ENCODE measurements at places on chromosomes 12 and 14. TPM values are rescaled to one million over a fixed set of nuclear protein-coding genes. Genes with fewer than 3 reads are reported as not detected.
A peak's percentile ranks its signal among the peaks of the same experiment; 100 is the strongest.

The TSPAN19 gene
- total RNA-seq: not detected

The GLT8D2 gene
- total RNA-seq: 0.90 TPM

The USP5 gene
- total RNA-seq: 246 TPM

The CLEC4E gene
- not detected for total RNA-seq

The DPF3 gene
- not detected for total RNA-seq

The RAB15 gene
- 77.2 TPM for total RNA-seq

The MUCL1 gene
- not detected for total RNA-seq

DNA sequence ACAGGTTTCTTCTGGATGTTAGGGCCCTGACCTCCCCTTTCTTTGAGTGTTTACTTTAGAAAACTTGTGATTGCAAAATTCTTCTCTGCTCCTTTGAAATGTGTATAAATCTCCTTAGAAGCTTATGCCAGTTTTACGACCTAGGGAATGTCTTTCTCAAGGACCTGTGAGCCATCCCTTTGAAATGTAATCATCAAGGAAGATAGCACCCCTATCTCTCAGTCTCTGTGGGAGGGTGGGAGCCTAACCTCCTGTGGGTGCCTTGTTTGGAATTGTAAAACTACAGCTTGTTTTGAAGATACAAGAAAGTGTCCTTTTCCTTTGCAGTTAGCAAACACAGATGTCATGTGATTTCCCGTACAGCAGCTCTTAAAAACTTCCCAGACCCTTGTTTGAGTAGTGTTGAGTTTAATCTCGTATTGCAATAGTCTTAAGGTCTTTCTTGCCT is 3.3 kb downstream of the OR10AD1 start:
- DNase-seq: peak; percentile 85

GRCh38 chr14:95140060-95140858 is 17.1 kb downstream of the DICER1 start:
- no peak for DNase-seq

DNA sequence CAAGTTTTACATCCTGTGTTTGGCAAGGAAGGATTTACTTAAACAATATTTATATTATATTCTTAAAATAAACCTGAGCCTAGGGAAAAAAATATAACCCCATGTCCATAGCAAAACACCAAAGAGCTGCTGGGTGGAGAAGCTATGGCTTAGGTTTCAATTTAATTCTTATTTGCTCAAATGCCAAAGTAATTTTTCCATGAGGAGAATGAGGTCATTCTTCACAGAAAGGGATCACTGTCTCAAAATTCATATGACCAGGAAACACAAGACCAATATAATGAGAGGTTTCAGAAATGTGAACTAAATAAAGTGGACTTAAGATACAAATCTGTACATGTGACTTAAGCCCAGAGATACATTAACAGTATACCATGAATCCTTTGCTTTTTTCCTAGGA is 195.0 kb downstream of the PHLDA1 start:
- no peak for DNase-seq

DNA sequence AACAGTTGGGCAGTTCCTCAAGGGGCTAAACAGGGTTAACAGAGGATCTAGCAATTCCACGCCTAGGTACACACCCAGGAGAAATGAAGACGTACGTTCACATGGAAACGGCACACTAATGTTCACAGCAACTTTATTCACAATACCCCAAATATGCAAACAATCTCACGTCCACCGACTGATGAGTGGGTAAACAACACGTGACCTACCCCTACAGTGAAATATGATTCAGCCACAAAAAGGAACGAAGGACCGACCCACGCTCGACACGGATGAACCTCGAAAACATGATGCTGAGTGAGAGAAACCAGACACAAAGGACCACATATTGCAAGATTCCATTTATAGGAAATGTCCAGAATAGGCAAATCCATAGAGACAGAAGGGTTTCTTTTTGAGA is 112.7 kb downstream of the NCOR2 start:
- no peak for DNase-seq

GRCh38 chr12:108543652-108544051 is 17.3 kb downstream of the SART3 start:
- DNase-seq: no peak

DNA sequence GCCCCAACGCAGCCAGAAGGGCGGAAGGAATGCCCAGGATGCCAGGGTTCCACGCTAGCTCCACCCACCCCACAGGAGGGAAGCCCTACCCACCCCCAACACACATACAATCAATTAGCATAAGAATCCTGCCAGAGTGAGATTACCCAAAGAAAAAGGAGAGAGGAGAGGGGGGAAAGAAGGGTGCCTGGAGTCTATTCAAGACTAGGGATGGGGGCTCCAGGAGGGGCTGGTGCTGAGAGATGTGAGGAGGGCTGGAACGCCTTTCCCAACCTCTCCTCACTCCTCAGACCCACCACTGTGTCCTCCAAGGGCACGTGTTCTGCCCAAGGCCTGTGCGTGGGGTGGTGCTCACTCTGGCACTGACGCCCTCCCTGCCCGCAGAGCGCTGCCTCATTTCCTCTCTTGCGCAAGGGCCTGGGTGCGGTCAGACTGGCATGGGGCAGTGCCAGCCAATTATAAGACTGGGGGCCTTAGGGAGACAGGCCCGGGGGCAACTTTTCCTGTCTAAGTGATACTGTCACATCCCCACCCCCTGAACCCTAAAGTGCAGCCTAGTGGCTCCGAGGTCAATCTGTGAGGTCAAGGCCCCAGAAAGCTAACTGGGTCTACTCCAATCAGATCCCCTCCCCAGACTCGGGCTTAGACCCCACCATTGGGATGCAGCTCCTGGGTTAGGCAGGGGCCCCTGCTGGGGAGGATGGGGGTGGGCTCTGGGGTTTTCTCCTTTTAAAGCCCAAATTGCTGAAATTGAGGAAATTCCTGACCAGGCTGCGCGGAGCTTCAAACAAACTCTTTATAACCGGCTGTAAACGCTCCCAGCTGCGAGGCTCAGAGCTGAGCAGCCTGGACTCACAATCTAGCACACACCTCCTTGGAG is 10.2 kb upstream of the ITGB7 start:
- DNase-seq: peak; percentile 93

DNA sequence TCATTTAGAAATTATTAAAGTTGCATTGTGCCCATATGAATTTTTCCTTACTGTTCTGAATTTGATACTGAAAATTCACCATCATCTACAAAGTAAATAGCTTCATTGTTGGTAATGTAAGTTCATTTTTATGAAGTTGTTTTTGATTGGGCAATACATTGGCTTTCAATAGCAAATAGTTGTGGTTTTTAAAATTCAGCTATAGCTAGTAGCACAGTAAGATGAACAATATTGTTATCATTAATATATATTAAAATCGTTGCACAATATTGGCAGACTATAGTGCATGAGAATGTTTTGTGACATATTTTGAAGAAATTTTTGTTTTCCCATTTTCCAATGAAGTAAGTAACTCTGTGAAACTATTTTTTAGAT is 575.0 kb downstream of the PRKD1 start:
- DNase-seq: no peak

DNA sequence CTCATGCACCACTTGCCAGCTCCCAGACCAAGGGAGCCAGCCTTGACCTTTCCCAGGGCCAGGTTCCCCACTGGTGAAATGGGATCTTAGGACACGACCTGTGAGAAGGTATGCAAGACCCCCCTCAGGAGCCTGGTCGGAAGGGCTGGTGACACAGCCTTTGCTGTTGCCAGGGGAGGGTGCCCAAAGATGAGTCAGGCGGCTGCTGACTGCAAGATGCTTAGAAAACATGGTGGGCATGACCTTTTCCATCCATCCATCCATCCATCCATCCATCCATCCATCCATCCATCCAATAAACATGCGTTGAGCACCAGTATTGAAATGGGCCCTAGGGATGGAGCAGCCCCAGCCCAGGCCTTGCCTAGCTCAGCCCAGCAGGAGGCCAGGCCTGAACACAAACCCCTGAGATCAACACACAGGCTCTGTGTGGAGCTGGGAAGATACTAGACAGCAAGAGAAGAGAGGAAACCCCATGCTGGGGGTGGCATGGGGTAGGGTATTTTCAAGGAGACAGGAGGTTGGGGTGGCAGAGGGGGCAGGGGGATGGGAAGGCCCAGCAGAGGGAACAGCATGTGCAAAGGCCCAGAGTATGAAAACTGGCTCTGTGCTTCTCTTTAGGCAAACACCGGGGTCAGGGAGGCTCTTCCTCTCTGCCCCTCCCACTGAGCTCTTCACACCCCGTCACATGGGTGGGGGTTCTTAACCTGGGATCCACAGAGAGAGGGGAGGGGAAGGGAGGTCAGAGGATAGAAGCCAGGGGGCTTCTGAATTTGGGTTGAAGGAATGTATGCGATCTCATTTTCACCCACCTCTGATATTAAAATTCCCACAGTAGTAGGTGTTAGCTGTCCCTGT is 26.2 kb upstream of the YY1 start:
- no peak for DNase-seq

- DNase-seq: no peak
Measured at GRCh38 chr12:8951744-8952143, 2.3 kb upstream of the M6PR start.

DNA sequence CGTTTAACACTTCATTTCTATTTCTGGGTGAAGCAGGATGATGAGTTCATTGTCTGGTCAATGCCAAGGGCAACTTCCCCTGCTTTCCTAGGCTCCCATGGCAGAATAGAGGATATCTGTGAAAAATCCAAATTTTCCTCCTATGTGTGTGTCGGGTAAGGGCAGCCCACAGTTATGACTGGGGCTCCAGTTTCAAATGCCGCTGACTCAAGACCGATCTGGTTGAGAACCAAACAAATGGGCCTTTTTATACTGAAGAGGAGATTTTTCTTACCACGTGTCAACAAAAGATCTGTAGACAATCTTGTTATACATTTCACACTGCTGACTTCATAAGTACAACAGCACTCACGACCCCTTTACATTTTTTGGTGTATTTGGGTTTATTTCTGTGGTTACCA is 120.8 kb downstream of the CHST11 start:
- no peak for DNase-seq
